ENCODE measurements at places on chromosomes 11 and 22.
A peak's percentile ranks its signal among the peaks of the same experiment; 100 is the strongest.

GRCh38 chr11:5992150-5992549 lies 5.4 kb upstream of the OR52L1 start:
- no peak for DNase-seq

DNA sequence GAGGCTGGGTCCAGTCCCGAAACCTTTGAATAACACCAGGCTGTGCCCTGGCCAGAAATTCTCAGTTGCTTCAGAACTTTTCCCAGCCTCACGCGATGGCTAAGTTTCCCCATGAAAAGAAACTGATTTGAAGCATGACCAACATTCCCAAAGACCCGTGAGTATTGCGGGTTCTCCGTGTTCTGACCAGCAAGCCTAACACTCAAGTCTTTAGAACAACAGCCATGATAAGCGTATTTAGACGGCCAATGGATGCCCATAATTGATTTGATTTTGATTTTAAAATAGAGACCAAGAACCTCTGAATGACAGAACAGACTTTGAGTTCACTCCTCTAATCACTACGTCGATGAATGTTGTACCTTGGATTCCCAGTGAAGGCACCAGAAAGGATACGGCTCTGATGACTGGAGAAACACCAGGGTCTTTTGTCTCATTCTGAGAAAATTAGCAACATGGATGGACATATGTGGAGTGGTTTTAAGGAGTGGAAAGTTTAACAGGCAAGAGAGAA lies 43.9 kb downstream of the ZNF280B start:
- DNase-seq: no peak

GRCh38 chr11:85889676-85890579 lies 34.7 kb downstream of the CCDC83 start:
- no peak for DNase-seq

- DNase-seq: no peak
Observed at GRCh38 chr22:38415561-38416321, 39.3 kb downstream of the KCNJ4 start.

GRCh38 chr11:27200779-27201453 lies 160.3 kb downstream of the BBOX1 start:
- no peak for DNase-seq

GRCh38 chr11:95506777-95507176 lies 275.8 kb upstream of the SESN3 start:
- no peak for DNase-seq

GRCh38 chr11:65274735-65275682 lies 13.2 kb downstream of the POLA2 start:
- DNase-seq: no peak

GRCh38 chr22:37630839-37631435 lies 8.5 kb upstream of the SH3BP1 start:
- no peak for DNase-seq

- no peak for DNase-seq
Observed at GRCh38 chr11:119309411-119309810, 7.5 kb downstream of the MCAM start.

DNA sequence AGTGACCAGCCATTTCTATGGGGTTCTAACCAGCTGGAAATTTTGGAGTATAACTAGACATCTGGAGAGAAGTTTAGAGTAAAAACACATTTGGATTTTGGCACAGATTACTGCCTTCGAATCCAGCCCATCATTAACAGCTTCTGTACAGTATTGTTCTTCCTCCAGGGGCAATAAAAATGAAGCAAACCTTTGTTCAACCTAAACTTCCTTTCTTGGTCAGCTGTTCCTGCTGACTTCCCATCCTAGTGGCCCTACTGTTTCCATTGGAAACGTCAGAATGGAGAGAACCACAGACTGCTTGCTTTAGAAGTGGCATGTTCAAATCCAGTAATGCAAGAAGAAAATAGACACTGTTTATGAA lies 203.7 kb upstream of the MTMR2 start:
- DNase-seq: no peak

- no peak for DNase-seq
Observed at GRCh38 chr11:56700242-56700913, 1.5 kb downstream of the OR9G1 start.

- no peak for DNase-seq
Observed at GRCh38 chr11:127627204-127627603, 626.6 kb upstream of the KIRREL3 start.

DNA sequence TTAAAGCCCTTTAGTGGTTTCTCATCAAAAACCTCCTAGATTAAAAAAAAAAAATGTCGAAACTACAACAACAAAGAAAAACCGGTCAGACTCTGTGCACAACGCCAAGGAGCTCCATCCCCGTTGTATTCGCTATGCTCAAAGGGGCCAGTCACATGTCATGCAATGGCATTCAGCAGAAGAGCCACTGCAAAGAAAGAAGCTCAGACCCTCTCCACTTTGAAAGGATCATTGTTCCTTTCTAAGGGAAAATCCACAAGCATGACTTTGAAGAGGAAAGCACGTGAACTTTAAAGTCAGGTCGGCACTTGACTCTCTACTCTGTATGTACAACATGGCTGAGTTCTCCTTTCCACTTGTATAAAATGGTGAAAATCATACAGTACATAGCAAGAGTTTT lies 655.6 kb downstream of the ETS1 start:
- DNase-seq: no peak

- DNase-seq: no peak
Observed at GRCh38 chr11:16737818-16738192, 642 bp upstream of the C11orf58 start.

DNA sequence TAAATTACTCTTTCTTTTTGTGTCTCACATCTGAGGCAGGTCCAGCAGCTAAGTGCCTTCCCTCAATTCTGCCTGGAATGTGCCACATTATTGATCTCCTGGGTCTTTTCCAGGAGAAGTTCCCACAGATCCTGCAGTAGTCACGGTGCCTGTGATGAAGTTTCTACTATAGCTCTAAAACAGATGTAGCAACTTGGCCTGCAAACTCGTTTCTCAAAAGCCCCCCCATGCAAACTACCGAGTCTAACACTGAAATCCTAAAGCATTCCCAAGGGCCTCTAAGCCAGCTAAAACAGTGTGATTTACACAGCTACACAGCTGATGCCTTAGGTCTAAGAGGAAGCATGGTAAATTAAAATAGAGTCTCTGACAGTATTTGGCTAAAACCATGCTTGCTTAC lies 54.3 kb downstream of the DDI1 start:
- DNase-seq: no peak

DNA sequence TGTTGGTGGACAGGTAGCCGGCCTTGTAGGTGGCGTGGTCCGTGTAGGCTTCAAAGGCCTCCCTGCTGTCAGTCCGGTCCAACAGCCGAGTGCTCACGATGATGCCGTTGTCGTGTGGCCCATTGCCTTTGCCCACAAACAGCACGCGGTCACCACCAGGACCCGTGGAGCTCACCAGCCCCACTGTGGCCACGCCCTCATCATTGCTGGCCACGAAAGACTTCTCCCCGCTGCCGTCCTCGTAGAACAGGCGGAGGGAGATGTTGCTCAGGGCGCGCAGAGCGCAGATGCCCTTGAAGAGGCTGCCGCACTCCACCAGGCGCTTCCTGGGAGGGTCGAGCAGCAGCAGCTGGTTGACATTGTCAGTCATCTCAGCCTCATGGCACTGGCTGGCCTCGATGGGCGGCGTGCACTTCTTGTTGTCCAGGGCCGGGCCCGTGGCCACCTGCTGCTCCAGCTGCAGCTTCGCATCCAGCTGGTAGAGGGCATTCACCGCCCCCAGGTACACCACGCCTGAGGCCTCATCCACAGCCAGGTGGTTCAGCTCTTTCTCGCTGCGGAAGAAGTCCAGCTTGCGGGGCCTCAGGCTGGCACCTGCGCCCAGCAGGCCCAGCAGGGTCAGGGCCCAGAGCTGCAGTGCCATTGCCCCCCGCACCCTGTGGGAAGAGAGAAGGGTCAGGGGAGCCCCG lies 17.4 kb downstream of the PLXNB2 start:
- no peak for DNase-seq

GRCh38 chr11:42462558-42463310 lies 849.1 kb upstream of the API5 start:
- no peak for DNase-seq

DNA sequence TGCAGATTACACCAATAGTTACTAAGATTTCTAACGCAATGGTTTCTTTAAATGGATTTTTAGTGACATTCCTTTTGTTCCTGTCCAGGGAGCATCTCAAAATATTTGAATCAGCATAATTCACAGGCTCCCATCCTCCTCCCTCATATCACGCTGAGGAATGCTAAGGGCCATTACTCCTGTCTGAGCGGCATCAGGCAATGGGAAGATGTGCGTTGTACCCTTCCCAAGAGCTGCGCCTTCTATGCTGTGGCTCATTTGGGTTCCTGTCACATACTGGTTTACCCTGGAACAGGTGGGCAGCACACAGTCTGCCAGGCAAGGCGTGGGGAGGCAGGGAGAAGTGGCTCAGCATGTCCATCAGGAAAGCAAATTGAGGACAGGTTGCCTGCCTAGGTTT lies 121.9 kb downstream of the DBX1 start:
- DNase-seq: no peak

DNA sequence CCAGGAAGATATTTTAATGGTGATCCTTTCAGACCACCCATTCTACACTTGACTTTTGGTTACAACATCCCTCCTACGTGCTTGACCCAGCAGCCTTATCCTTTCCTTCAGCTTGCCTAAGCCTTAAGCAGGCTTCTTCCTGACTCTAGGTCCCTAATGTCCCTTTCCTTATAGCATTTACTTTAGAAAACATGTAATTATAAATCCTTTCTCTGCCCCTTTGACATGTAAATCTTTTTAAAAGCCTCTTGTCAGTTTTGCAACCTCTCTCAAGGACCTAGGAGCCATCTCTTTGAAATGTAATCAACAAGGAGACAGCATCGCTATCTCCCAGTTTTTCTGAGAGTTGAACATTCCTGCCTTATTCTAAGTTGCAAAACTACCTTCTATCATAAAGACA lies 1255.2 kb downstream of the LRRC4C start:
- no peak for DNase-seq

- DNase-seq: no peak
Observed at GRCh38 chr11:45847911-45848316, 639 bp downstream of the CRY2 start.

DNA sequence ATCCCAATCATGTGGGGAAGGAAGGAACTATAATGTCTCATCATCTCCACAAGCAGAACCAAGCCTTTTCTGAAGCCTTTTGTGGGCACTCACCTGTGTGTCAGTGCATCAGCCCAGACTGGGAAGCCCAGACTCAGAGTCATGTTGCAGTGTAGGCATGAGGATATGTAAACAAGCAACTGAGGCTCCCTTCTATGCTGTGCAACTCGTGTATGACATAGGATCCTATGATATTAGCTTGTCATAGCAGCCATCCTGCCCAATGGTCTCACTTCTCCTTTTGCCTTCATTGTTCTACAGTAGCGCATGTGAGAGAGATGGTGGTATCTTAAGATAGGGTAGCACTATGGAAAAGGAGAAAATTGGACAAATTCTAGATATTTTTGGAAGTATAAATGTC lies 103.4 kb upstream of the OLFML1 start:
- no peak for DNase-seq

GRCh38 chr22:39939830-39940229 lies 20.4 kb upstream of the TMA7B start:
- no peak for DNase-seq

- DNase-seq: no peak
Observed at GRCh38 chr11:77259641-77260040, 41.8 kb downstream of the GDPD4 start.

GRCh38 chr11:75388386-75389275 lies 10.7 kb upstream of the RPS3 start:
- no peak for DNase-seq

GRCh38 chr22:35548722-35549112 lies 8.1 kb downstream of the RASD2 start:
- no peak for DNase-seq

GRCh38 chr11:29025001-29025400 lies 916.8 kb downstream of the METTL15 start:
- no peak for DNase-seq

DNA sequence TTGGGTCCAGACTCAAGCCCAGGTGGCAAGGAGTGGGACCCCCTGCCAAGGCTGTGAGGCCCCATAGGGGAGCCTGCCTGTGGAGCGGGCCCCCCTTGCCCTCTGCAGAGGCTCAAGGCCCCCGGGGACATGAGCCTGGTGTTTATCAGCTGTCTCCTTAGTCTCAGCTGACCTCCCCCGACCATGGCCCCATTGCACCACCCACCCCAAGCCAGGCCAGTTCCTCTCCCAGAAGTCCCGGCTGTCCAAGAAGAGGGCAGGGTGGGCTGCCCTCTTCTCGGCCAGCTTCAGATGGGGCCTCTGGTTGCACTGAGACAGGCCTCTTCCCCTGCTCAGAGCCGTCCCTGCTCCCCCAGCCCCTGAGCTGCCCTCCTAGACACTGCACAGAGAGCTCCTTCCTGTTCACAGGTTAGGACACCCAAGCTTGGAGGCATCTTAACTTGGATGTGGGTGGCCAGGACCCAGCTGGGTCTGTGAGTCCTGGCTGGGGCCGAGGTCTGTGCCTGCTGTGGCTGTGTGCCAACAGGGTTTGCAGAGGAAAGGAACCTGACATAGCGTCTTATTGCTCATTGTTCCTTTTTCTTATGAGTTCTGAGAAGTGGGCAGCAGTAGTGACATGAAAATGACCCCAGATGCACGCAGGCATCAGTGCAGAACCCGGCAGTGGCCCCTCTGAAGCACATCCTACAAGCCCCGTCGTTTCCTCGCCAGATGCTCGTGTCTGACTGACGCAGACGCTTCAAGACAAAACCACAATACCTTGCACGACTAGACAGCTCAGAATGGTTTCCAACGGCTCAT lies 5.4 kb downstream of the TRABD start:
- DNase-seq: peak; percentile 56

DNA sequence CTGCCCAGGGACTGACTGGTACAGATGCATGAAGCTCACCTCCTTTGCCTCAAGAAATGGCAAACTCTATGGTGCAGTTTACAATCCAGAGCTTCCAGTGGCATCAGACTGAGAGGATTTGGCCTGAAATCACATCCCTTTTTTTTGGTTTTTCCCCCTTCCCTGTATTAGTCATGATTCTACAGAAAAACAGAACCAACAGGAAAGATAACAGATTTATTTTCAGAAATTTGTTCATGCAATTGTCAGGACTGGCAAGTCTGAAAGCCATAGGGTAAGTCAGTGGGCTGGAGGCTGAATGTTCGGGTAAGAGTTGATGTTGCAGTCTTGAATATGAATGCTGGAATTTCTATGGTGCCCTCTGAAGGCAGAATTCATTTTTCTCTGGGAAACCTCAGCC lies 12.0 kb upstream of the ZDHHC13 start:
- no peak for DNase-seq

DNA sequence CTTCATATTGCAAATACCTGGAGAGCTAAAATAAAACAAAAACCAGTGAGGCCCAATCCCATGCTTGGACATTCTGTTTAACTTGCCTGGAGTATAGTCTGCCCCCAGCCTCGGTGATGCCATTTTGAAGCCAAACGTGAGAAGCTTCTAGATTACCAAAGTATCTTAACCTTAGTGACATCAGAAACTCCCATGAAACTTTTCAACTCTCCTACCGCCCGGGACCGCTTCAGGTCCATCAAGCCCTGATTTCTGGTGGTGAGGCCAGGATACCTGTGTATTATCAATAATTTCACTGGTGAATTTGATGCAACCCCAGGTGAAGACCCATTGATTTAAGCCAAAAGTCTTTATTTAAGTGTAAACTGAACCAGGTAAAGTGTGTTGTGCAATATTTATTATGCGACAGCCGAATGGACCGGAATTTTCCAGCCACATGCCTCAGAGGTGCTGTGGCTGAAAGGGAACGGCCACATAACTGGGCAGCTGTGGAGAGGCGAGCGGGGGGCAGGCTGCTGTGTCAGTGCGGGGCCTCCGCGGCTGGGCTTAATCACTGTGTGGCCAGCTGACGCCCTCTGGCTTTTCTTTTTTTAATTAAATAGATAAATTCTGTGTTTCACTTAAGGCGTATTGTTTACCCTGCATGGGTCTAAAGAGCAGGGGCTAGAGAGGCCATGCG lies 385.5 kb upstream of the B3GAT1 start:
- no peak for DNase-seq

- DNase-seq: no peak
Observed at GRCh38 chr11:67311556-67312082, 8.3 kb downstream of the SSH3 start.
